CD4-positive, alpha-beta T cell treated with Interleukin-2 at 100 ng/mL for 4 hours (primary cell): ENCODE measurements at places on chromosomes 2 and 18.

GRCh38 chr2:218517434-218518206 is 50.5 kb downstream of the USP37 start:
- no peak for DNase-seq

GRCh38 chr18:43776997-43777396 is 499.7 kb upstream of the SYT4 start:
- DNase-seq, result no peak

DNA sequence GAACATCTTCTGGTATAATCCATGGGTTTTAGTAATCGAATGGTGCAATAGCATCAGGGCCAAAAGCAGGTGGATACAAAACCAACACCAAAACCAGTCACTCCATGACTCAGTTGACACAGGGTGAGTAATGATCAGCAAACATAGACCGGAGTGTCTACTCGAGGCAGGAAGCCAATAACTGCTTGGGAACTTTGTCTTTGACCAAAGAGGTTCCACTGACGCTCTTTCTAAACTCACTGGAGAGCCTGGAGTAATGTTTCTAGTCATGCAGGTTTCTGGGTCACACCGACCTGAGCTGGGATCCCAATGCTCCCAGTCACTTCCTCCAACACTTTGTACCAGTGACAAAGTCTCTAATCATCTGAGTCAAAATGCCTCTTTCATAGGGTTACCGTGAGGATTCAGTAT is 30.9 kb downstream of the MREG start:
- DNase-seq, result peak; percentile 12

DNA sequence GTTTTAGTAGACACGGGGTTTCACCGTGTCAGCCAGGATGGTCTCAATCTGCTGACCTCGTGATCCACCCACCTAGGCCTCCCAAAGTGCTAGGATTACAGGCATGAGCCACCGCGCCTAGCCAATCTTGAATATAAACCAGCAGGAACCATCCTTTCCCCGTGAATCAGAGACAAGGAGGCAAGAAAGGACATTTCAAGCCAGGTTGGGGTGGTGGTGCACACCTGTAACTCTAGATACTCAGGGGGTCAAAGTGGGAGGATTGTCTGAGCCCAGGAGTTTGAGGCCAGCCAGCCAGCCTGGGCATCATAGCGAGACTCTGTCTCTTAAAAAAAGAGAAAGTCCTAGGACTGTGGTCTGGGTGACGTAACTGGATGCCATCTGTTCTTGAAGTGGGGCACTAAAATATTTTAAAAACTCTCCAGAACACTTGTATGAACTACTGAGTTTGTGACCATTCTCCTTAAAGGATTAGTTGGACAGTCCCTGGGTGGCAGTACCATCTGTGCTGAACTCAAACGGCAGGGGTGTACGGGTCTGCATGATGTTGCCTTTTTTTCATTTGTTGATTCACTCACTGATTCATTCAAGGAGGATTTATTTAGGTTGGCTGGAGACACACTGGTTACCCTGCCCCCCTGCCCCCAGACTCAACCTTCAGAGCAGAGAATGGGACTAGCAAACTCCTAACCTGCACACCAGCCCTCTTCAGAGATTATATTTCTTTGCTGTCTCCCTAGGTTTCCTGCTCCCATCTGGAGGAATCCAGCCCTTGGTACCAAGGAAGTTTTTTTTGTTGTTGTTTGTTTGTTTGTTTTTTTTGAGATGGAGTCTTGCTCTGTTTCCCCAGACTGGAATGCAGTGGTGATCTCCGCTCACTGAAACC is 2.9 kb upstream of the TLX2 start:
- DNase-seq, result no peak

GRCh38 chr18:21444465-21445212 is 155.9 kb downstream of the ESCO1 start:
- DNase-seq, result no peak

- no peak for DNase-seq
Observed at GRCh38 chr2:28976584-28976983, 4.5 kb upstream of the TOGARAM2 start.
